ENCODE measurements at places on chromosomes 5 and 9.

- DNase-seq = no peak
Measured at GRCh38 chr5:124301850-124302249, 444.6 kb downstream of the ZNF608 start.

- DNase-seq = no peak
Measured at GRCh38 chr9:37005517-37006140, 28.4 kb downstream of the PAX5 start.

- no peak for DNase-seq
Measured at GRCh38 chr5:95843733-95844223, 21.3 kb upstream of the GLRX start.

- no peak for DNase-seq
Measured at GRCh38 chr5:54848581-54848980, 136.8 kb downstream of the ESM1 start.

GRCh38 chr9:131704141-131704983 lies 35.5 kb downstream of the RAPGEF1 start:
- no peak for DNase-seq

GRCh38 chr5:181041043-181041442 lies 977 bp downstream of the BTNL9 start:
- no peak for DNase-seq

DNA sequence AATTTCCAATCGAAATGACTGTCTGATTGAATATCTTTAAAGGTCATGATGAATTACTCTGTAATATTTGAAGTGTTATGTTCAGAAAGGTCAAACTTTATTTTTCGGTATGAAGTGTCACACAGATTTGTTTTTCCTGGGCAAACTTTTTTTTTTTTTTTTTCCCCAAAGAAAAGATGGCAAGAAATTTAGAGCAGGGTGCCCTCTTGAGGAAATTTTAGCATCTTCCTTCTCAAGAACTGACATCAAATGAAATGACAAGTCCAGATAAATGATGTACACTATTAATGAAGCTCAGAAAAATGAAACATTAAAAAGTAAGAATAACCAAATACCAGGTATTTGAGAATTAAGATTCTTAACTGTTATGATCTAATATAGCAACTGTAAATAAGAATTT lies 123.6 kb downstream of the INVS start:
- no peak for DNase-seq

- no peak for DNase-seq
Measured at GRCh38 chr9:117013440-117013995, 326.4 kb downstream of the TRIM32 start.

DNA sequence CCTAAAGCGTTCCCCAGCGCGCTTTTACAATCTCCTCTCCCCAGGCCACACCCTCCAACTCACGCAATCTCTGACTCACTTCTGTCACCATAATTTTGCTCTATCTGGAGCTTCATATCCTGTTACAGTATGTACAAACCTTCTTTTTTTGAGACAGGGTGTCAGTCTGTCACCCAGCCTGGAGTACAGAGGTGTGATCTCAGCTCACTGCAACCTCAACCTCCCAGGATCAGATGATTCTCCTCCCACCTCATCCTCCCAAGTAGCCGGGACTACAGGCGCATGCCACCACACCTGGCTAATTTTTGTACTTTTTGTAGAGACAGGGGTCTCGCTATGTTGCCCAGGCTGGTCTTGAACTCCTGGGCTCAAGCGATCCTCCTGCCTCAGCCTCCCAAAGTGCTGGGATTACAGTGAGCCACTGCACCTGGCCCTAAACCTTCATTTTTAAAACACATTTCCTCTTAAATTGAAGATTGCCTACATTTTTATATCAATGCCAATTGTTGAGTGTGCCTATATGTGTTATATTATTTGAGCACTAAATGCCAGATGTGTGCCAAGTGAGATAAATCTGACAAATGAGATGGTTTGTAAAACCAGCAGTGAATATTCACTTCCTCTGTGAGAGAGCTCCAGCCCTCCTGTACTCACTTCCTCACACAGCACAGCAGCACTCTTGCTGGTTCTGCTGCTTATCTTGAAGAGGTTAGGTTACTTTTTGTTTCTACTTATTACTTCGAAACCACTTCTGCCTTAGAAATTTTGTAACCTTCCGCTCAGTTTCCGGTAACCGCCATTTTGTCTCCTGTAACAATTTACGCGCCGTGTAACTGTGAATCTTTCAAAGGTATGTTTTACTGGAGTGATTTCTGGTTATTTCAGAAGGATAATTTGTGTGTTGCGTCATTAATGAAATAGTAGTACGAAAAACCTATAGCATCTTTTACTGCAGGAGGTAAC lies 57.9 kb downstream of the DOCK8 start:
- peak; percentile 84 for DNase-seq

- DNase-seq = no peak
Measured at GRCh38 chr9:132247942-132248341, 86.1 kb downstream of the NTNG2 start.

DNA sequence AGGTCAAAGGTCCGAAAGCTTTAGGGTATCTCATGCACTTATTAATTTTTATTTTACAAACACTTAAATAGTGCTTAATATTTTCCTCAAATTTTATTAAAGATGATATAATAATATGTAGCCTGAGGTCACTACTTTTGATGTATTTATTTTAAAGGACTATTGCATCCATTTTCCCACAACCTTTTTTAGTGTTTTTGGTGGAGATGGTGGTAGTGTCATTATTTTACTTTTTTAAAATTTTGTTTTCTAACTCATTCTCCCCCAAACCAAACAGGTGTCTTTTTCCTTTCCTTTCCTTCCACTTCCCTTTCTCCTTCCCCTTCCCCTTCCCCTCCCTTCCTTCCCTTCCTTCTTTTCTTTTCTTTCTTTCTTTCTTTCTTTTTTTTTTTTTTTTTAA lies 328.6 kb downstream of the CYLC2 start:
- DNase-seq = no peak

DNA sequence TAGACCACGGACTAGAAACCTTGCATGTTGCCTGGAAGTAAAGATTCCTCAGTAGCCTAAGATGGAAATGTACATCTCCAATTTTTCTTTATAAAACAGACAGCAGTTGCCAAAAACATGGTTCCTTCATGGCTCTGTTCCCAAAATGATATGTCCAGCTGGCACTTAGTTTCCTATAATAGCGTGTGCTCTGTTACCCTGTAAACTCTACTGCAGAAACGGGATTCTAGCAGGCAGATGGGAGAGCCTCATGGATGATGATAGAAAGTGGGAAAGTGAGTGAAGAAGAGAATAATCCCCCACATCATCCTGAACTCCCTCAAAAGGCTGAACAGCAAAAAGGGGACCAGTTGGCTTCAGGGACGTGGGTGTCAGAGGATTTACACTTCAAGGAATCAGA lies 118.2 kb downstream of the FRMD3 start:
- no peak for DNase-seq

DNA sequence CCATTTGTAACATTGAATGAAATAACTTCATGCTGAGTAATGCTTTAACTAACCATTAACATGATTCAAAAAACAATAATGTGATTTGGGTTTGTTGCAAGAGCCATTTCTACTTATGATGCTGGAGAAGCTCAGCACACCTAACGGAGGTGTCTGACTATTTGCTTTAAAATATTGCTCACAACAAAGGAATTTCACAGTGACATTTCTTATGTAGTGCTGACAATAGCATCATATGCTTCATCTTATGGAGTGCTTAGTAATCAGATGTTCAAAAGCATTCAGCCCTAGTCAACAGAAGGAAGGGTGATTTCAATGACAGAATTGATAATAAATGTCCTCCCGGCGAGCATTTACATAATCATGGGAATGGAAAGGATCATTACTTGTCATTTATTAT lies 1003.3 kb upstream of the COX7C start:
- no peak for DNase-seq

GRCh38 chr5:14330729-14331385 lies 187.7 kb downstream of the TRIO start:
- DNase-seq = no peak

DNA sequence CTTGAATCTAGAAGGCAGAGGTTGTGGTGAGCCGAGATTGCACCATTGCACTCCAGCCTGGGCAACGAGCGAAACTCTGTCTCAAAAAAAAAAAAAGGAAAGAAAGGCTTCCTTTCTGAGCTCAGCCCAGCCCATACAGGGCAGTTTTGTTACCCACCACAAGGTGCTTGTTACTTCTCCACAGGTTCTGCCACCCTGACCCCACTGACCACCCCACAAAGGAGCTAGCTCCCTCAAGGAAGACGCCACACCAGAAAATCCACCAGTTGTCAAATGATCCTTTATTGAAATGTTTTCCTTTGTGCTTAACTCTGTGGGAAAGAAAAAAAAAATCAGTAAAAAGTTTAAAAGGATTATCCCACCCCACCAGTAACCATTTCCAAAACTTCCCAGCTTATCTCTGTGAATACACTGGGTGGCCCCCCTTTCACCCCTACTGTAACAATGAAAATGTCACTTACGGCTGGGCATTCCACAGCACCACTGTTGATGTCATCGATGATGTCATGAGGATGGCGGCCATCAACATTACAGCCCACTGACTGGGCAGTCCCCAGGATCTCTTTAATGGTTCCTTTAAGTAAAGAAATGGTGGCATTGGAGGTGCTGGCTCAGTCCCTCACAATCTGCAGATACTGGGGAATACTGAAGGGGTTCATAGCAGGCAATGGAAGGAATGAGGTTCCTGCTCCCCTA lies 3.6 kb downstream of the RPL12 start:
- DNase-seq = no peak

GRCh38 chr9:73667749-73668148 lies 516.1 kb downstream of the ANXA1 start:
- DNase-seq = no peak

DNA sequence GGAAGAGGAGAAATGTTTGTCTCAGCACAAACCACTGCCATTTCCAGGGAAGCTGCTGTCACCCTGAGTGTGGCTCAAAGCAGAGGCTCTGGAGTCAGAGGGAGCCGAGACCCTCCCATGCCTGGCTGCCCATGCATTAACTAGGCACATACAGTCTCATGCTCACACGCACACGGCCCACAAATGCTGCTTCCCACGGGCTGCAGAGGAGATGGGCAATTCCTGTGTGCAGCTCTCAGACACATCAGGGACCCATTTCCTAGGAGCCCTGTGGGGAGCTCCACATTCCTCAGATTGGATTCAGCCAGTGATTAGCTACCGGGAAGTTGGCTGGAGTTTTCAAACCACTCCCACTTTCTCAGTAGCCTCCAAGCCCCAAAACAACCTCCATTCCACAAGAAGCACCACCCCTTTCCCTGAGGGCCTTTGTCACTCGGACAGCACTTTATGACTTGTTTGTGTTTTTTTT lies 9.1 kb upstream of the PTGES start:
- no peak for DNase-seq

- DNase-seq = no peak
Measured at GRCh38 chr9:78400496-78400895, 103.6 kb downstream of the PSAT1 start.

GRCh38 chr5:157710882-157711281 lies 20.3 kb upstream of the THG1L start:
- DNase-seq = no peak

- DNase-seq = no peak
Measured at GRCh38 chr5:122907276-122907675, 61.9 kb downstream of the SNX24 start.

GRCh38 chr9:95044731-95045508 lies 272.6 kb downstream of the FANCC start:
- DNase-seq = no peak

- no peak for DNase-seq
Measured at GRCh38 chr9:105449081-105449480, 1.2 kb downstream of the FSD1L start.

DNA sequence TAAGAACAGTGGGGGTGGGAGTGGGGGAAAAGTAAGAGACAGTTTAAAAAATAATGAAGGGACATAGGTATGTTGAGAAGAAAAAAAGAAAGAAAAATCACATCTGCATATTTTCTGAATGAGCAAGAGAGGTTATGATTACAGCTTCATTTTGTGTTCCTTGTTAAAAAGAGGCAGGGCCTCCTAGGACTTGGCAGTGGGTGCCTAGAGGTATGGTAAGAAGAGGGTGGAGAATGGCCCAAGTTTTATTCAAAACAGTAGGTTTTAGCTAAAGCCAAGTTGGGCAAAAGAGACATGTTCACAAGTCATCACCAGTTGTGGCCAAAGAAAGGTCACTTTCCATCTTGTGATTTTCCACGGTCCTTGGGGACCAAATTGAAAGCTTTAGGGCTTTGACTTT lies 643.4 kb downstream of the CCDC171 start:
- no peak for DNase-seq

- DNase-seq = no peak
Measured at GRCh38 chr9:13205824-13206223, 73.7 kb downstream of the MPDZ start.

- no peak for DNase-seq
Measured at GRCh38 chr5:128466980-128467379, 71.1 kb downstream of the FBN2 start.

DNA sequence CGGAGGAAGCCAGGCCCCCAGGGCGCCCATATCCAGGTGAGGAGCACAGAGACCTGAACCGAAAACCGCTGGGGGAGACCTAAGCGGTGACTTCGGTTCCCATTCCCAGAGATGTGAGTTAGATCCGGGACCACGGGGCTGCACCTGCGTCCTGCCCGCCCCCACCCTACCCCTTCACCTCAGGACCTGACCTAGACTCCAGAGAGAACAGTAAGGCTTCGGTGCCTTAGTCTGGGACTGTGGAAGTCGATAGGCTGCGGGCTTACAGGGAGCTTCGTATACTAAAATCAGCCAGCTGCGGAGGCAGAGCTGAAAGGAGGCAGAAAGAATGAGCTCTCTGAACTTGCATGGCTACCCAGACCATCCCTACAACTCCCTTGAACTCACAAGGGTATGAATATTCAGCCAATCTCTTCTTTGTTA lies 518 bp upstream of the FAM13B start:
- DNase-seq = no peak
